ENCODE measurements at places on chromosomes 5 and 9. TPM values are rescaled to one million over a fixed set of nuclear protein-coding genes. Genes with fewer than 3 reads are reported as not detected.

HAVCR1 gene
- 54.8 TPM for total RNA-seq

PGM5 gene
- total RNA-seq = not detected

PCDHGA9 gene
- not detected for total RNA-seq

- no peak for DNase-seq
These were observed 21.8 kb downstream of the IL9 start for GRCh38 chr5:135873831-135874230.

- DNase-seq = no peak
These were observed 115.6 kb upstream of the ALDH1B1 start for GRCh38 chr9:38276771-38277439.

- no peak for DNase-seq
These were observed 191.8 kb downstream of the TMEM38B start for GRCh38 chr9:105886136-105886535.

DNA sequence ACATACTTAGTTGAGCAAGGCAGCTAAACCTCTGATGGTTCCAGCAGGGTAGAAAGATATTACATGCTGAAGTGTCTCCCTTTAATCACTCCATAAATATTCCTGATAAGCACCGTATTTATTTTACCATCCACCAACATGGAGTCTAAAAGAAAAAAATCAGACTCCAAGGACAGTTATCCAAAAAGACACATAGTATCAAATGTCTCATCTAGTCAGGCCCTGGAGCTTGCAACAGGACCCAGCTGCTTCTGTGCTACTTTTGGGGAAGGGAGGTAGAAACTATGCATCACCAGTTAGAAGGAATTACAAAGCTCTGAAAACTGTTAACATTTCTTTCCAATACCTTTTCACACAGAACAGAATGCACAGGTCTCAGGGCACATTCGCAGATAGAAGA, 88.1 kb downstream of the S1PR3 start:
- DNase-seq = no peak

- DNase-seq = no peak
These were observed 164.4 kb upstream of the OR13F1 start for GRCh38 chr9:104339692-104340091.

- DNase-seq = peak; percentile 91
These were observed at the start of gene FGF18 for GRCh38 chr5:171418982-171419687. Gene FGF18 (plus strand): TSS chr5:171419647. CDS start chr5:171420200, 553 bp downstream.

GRCh38 chr9:111467778-111468367, 16.3 kb downstream of the ECPAS start:
- DNase-seq = peak; percentile 12

GRCh38 chr5:3657364-3658022, 61.9 kb downstream of the IRX1 start:
- DNase-seq = no peak

RCL1 gene
- total RNA-seq = 5.0 TPM

DNA sequence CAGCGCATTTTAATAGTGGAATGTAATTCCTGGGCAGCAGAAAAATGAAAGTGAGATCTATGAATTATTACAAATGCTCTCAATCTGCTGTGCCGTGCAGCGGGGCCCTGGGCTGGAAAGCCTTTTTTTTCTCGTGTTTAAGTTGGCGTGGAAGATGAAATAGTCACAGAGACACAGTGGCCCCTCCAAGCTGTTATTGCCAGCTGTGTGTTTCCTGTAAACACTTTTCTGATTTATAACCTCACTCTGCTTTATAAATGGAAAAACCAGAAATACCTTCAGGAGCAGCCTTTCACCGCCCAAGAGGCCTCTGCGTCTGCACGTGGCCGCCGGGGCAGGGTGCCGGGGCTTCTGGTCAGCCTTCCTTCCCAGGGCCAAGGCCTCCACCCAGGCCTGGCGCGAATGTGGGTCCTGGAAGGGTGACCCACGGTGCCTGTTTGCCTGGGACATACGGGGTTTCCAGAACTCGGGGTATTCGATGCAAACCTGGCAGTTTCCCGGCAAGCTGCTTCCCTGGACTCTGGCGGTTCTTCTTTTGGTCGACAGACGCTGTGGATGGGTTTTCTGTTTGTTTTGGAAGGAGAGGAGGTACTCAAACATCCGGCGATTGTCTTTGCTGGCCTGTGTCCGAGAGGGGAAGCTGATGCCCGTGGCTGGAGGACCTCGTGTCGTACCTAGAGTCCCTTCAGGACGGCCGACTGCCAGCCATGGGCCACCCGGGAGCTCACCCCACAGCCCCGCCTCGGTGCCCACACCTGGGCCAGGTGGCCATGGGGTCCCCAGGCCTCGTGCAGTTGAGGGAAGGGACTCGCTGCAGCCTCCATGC, 256.7 kb downstream of the PARP8 start:
- DNase-seq = no peak

GRCh38 chr9:113955076-113955752, 79.1 kb downstream of the ZNF618 start:
- peak; percentile 21 for DNase-seq

OLFML2A gene
- total RNA-seq = 4.3 TPM

DNA sequence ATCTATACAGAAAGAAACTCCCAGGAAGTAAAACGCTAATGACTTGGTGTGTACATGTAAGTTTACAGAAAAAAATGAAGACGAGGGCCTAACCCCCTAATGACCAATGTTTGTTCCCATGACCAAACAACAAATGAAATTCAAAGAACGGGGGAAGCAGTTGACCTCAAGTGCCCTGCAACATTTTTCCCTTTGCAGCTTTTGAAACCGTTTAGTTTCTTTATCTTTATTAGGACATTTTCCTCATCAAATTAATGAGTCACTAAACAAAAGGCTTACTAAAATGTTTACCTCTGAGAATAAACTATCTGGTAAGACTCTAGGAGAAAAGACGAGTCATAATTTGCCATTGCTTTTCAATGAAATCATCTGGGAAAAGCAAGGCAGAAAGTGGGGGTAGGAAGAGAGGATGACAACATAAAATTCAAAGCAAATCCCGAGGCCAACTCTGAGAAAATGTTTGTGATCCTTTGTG, 57.4 kb downstream of the LHFPL2 start:
- DNase-seq = peak; percentile 52

GRCh38 chr9:100167915-100168654, 69.0 kb downstream of the INVS start:
- no peak for DNase-seq

- DNase-seq = no peak
These were observed 27.9 kb downstream of the AFAP1L1 start for GRCh38 chr5:149299451-149300054.

- no peak for DNase-seq
These were observed 647.2 kb downstream of the BNC2 start for GRCh38 chr9:16223074-16223871.

ANKRD31 gene
- total RNA-seq = 0.07 TPM

CCL21 gene
- not detected for total RNA-seq

DNA sequence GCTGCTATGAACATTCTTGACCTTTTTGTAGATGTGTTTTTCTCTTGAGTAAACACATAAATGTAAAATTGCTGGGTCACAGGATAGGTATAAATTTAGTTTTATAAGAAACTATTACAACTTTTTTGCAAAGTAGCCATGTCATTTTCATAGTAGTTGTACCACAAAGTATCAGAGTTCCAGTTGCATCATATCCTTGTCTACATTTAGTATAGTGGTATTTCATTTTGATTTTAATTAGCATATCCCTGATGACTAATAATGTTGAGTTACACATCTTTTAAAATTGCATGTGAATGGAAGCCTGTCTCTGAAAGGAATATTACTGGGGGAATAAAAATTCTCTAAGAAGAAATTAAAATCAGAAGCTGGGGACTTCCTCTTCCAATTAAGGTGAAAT, 85.4 kb downstream of the TMEM161B start:
- DNase-seq = no peak

- DNase-seq = no peak
These were observed 510.4 kb upstream of the RGMB start for GRCh38 chr5:98263084-98263483.

DNA sequence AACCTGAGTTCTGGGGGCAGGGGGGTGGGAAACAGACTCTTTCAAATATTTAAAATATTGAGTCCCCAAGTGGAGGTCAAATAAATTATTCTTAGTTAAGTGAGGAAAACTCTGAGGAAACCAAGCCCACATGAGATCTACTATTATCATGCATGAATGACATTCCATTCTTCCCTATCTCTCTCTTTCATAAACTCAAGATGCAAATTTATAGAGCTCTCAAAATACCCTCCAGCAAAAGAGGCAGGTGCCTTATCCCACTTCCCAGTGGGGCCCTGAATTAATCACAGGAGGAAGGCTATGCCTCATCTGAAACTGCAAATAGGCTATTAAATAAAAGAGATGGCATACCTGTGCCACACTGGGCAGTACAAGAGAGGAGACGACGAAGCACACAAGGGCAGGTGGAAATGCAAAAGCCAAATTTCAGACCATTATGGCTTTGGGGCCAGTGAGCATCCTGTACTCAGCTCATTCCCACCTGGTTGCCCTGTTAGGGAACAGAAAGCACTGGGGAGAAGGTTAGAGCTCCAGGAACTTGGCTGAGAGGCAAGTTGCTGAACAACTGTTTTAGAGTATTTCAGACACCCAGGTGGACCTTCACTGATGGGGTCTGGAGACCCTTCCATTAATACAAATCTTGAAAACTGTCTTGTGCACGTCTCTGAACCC, 102.2 kb upstream of the EQTN start:
- DNase-seq = no peak

GABRA6 gene
- not detected for total RNA-seq

DNA sequence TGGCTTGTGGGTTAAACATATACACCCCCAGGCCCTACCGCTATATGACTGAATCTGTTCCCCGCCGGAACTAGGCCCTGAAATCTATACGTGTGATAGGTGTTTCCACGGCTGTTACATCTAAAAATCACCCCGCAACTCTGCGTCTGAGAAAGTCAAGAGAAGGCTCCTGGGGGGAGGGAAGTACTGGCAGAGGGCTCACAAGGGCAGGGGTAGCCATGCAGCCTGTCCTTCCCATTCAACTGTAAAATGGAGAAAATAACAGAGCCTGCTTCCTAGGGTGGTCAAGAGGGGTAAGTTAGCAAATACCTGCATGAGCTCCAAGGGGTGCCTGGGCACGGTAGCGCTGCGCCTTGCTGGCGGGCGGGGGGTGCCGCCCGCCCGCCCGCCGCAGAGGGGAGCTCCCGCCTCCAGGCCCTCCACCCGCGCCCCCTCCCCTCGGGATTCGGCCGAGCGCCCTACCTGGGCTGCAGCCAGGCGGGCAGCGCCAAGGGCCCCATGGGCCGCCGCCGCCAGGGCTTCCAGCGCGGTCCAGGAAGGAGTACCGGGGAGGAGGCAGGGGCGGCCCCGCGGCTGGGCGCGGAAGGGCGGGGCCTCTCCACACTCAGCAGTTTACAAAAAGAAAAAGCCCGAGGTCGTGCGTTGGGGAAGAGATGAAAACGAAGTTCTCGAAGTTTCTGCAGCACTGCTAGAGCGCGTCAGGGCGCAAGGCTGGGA, at the start of gene HACD4:
Gene HACD4 (minus strand): TSS at position 550 of the 717 bp plus-strand sequence. CDS start 50 bp downstream, at position 500.
- peak; percentile 50 for DNase-seq

DNA sequence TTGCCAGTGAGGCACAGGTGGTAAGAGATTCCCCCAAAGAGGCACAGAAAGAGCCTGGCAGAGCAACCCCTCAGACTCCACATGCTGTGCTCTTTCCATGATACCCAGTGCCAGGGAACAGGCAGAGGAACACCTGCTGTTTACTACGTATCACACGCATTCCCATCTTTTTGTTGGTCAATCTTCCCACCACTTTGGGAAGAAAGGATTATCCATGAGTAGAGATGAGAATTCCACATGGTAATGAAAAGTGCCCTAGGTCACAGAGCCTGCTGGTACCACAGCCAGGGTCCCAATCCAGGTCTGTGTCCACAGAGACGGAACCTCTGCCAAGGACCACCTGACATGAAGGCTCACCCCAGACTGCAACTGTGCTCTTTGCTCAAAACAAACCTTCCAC, 86.6 kb downstream of the LHFPL2 start:
- DNase-seq = no peak

DNA sequence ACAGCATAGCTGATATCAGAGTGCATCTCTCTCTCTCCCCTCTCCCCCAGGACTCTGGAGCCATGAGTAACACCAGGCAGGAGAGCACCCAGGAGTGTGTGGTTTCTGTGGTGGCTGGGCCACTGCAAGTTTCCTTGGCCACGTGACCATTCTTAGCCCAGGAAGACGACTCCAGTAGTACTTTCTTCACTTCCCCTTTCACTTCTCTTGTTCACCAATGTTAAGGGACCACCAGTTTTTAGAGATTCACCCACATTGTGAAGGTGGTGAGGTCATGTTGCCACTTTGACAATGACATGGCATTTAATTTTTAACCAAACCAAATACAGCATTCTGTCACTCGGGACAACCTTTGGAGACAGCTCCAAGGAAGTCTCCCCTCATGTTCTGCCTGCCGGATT, 17.9 kb upstream of the DAPK1 start:
- peak; percentile 72 for DNase-seq

GRCh38 chr9:93955111-93955980, at the start of gene BARX1:
Gene BARX1 (minus strand): TSS chr9:93955355. CDS start chr9:93955146, 209 bp downstream.
- peak; percentile 72 for DNase-seq

PCDHB7 gene
- total RNA-seq = 1.2 TPM

- DNase-seq = no peak
These were observed 86.7 kb upstream of the AGXT2 start for GRCh38 chr5:35134278-35135030.

DNA sequence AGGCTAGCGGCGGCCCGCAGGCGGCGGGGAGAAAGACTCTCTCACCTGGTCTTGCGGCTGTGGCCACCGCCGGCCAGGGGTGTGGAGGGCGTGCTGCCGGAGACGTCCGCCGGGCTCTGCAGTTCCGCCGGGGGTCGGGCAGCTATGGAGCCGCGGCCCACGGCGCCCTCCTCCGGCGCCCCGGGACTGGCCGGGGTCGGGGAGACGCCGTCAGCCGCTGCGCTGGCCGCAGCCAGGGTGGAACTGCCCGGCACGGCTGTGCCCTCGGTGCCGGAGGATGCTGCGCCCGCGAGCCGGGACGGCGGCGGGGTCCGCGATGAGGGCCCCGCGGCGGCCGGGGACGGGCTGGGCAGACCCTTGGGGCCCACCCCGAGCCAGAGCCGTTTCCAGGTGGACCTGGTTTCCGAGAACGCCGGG, 253 bp downstream of the SLC12A2 start:
- DNase-seq = no peak

- DNase-seq = no peak
These were observed 102.2 kb upstream of the DAB2 start for GRCh38 chr5:39526914-39527477.

DNA sequence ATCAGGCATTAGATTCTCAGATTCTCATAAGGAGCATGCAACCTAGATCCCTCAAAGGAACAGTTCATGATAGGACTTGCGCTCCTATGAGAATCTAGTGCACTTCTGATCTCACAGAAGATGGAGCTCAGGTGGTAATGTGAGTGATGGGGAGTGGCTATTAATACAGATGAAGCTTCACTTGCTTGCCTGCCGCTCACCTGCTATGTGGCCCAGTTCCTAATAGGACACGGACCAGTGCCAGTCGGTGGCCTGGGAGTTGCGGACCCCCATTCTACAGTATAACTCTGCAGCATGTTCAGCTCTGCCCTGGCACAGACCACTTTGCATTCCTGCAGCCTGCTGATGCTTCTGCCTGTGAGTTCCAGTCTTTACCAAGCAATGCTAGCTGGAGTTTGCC, 581.3 kb upstream of the KLF4 start:
- no peak for DNase-seq

CCNO gene
- 5.4 TPM for total RNA-seq
